ENCODE measurements at places on chromosomes 11 and 22. TPM values are rescaled to one million over a fixed set of nuclear protein-coding genes. Genes with fewer than 3 reads are reported as not detected.
A peak's percentile ranks its signal among the peaks of the same experiment; 100 is the strongest.

Gene CFAP300
- polyA plus RNA-seq: 1.4 TPM

Gene RTN4RL2
- polyA plus RNA-seq: 0.76 TPM

Gene TBX10
- not detected for polyA plus RNA-seq

Gene TPST2
- 7.1 TPM for polyA plus RNA-seq

Gene LDHAL6A
- not detected for polyA plus RNA-seq

DNA sequence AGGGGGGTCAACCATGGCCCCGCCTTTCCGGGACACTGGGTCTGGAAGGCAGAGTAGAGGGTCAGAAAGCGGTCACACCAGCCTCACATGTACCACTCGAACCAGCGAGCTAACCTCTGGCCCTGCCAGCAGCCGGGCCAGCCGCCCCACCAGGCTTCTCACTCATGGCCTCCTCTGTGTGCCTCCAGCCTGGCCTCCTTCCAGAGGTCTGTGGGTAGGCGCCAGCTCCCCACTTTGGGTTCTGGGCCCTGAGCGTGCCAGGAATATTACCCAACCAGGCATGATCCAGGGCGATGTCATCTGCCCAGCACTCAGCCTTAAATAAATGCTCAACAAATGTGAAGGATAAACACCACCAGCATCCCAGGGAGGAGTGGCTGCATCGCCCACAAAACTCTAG is 5.8 kb downstream of the SCUBE1 start:
- no peak overlapping the region for H3K4me3 ChIP-seq
- H3K27me3 ChIP-seq: peaks cover 13% of the 10 kb centered on the region
- peaks cover 5% of the 10 kb centered on the region for H3K4me1 ChIP-seq
- DNase-seq: no peak

DNA sequence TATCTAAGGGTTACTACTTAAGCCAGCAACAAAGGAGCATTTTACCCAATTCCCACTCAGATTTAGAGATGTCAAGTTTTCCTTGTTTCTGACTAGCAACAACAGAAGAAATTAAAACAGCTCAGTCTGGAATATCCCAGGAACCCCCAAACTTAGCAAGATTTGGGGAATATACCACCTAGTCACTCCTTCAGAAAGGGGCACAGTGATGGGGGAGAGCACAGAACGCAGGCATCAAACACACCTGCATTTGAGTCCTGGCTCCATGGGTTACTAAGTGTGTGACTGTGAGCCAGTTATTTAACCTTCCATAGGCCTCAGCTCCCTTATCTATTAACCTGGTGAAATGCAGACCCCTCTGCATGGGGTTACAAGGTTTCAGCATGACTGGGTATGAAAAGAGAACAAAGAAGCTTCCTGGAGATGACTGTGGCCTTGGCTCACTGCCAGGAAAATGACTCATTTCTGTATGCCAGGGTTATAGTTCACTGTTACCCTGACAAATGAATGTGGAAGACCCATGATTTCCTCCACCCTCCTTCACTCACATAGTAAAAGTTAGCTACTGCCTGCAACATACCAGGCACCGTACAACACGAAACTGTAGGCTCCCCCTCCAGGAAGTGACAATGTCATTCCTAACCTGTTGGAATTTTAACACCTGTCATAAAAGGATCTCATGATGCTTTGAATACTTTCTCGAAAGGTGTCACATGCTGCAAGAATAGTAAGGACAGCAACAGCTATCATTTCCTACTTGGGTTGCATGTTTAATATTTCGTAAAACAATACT is 79.6 kb downstream of the ME3 start:
- peak; percentile 92 for DNase-seq
- H3K27me3 ChIP-seq: no peaks in the 10 kb centered on the region

- H3K4me1 ChIP-seq: no peaks in the 10 kb centered on the region
- H3K4me3 ChIP-seq: no peak overlapping the region
- no peak overlapping the region for H3K27ac ChIP-seq
- no peaks in the 10 kb centered on the region for H3K27me3 ChIP-seq
Observed at GRCh38 chr22:25054943-25055511, 102.5 kb downstream of the KIAA1671 start.

DNA sequence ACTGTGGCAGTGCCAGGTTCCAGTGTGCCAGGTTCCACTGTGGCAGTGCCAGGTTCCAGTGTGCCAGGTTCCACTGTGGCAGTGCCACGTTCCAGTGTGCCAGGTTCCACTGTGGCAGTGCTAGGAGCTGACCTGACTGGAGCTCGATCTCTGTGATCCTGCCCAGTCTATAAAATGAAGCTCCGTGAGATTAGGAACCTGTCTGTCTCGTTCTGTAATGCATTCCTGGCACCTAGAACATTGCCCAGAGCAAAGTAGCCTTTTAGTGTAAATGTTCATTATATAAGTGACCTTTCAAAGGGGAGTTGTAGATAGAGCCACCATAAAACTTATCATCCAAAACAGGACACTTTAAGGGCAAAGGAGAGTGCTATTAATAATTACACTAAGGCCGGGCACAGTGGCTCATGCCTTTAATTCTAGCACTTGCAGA is 36.0 kb downstream of the ART5 start:
- H3K27me3 ChIP-seq: no peaks in the 10 kb centered on the region
- peak overlapping the region; percentile 72 for H3K27ac ChIP-seq
- DNase-seq: peak; percentile 30
- no peaks in the 10 kb centered on the region for H3K4me1 ChIP-seq
- no peaks in the 10 kb centered on the region for H3K36me3 ChIP-seq
- no peak overlapping the region for H3K4me3 ChIP-seq

GRCh38 chr11:120996973-120997372 is 26.9 kb upstream of the TBCEL start:
- DNase-seq: no peak
- H3K27ac ChIP-seq: no peak overlapping the region
- no peak overlapping the region for H3K4me3 ChIP-seq
- H3K27me3 ChIP-seq: no peaks in the 10 kb centered on the region
- no peaks in the 10 kb centered on the region for H3K4me1 ChIP-seq

GRCh38 chr11:36070213-36070953 is 126.5 kb downstream of the LDLRAD3 start:
- H3K4me3 ChIP-seq: no peak overlapping the region
- peaks cover 3% of the 10 kb centered on the region for H3K4me1 ChIP-seq
- DNase-seq: no peak

- H3K27ac ChIP-seq: no peak overlapping the region
- peak; percentile 89 for DNase-seq
- no peaks in the 10 kb centered on the region for H3K27me3 ChIP-seq
- peaks cover 32% of the 10 kb centered on the region for H3K4me1 ChIP-seq
- no peak overlapping the region for H3K4me3 ChIP-seq
Observed at GRCh38 chr22:37457093-37457893, 28.9 kb downstream of the MFNG start.
